ENCODE measurements at places on chromosomes 7 and 10.

- DNase-seq: no peak
Observed at GRCh38 chr10:30241422-30242110, 107.5 kb downstream of the MTPAP start.

- no peak for DNase-seq
Observed at GRCh38 chr7:114130866-114131265, 212.1 kb upstream of the PPP1R3A start.

GRCh38 chr10:34526758-34527730, 288.1 kb downstream of the PARD3 start:
- peak; percentile 12 for DNase-seq

GRCh38 chr10:123061865-123062264, 53.1 kb downstream of the ACADSB start:
- DNase-seq: no peak

DNA sequence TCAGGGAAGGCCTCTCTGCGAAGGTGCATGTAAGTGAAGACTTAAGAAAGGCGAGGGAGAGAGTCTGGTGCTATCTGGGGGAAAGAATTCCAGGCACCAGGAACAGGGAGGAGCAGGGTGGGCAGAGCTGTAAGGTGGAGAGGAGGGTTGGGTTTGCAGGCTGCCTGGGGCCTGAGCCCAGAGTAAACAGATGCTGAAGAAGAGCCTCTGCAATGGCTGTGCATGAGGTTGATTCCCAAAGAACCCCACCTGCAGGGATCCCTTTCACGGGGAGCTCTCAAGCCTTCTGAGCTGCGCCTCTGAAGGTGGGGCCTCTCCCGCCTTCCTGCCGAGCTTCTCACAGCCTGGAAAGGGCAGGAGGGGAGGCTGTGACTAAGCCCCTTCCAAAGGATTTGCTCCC, 115.1 kb downstream of the RNF216 start:
- DNase-seq: no peak

GRCh38 chr7:37391791-37392672, 56.6 kb downstream of the ELMO1 start:
- DNase-seq: no peak

DNA sequence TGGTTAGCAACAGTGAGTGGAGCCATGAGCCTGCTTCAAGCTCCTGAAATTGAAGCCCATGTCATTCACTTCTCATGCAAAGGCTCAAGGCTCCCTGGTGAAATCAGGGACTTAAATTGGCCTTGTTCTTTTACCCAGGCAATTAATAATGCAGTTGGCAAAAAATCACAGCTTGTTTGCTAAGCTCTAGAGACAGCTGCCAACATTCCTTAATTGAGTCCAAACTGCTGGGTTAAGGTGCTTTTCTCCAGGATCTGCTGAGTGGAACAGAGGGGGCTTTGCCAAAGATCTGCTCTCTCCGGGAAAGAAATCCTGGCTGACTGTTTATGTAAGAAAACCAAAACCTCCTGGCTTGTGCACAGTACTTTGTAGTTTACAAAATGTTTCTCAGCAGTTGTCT, 257.6 kb upstream of the GHITM start:
- DNase-seq: peak; percentile 91

DNA sequence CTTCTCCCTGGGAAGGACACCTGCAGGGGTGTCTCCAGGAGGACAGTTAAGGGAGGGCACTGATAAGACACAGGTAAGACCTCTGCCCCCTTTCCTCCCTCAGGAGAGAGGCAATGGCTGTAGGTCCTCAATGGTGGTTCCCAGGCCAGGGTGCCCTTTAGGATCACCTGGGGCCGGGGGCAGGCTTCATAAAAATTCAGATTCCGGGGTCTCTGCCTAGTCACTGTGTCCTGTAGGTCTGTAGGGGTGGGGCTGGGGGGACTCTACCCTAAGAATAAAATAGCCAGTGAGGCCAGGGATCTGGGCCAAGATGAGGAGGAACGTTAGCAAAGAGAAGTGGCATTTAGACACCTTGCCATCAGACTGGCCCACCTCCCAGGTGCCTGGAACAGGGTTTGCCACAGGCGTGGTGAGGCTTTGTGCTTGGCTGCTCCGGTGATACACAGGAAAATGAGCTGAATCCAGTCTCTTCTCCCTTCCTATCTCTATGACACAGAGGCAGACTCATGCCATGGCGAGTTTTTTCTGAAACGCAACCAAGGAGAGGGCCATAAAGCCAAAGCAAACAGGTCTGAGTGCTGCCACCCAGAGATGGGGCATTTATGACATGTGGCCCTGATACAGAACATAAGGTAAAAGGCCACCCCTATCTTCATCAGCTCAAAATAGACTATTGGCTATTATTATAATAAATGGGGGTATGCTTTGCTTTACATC, 52.6 kb downstream of the SH3PXD2A start:
- DNase-seq: no peak
